Activated CD8-positive, alpha-beta memory T cell treated with anti-CD3 and anti-CD28 coated beads for 4 hours (primary cell): ENCODE measurements at places on chromosomes 2 and 18.

DNA sequence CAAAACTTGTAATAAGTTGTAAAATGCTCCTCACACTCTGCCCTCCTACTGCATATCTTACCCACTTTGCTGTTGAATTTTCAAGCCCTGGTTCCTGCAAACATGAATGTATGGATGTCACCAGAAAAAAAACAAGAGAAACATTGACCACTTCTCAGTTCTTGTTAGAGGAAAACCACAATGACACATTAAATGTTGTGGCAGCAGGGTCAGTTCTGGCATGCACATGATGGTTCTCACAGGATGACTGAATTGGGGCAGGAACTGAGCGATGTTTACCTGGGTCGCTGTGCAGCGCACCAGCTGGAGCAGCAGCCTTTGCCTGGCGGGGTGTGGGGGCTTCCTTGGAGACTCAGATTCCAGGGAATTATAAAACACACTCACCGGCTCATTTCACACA lies 14.0 kb upstream of the PRKCE start:
- DNase-seq: no peak

DNA sequence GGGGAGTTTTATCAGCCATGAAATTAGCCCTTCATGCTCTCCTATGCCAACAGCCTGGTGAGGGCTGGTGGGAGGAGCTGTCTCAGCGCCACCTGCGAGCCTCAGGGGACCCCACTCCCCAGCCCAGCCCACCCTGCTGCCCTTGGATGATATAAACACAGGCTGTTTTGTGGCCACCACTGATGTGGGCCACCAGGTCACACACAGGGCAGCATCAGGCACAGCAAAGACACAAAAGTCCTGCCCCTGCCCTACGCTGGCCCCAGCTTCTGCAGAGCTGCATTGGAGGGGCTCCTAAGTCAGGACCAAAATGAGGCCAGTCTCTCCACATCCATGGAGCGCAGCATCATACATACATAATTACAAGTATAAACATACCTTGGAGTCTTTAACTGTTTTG lies 110.6 kb upstream of the TEX51 start:
- DNase-seq: no peak

DNA sequence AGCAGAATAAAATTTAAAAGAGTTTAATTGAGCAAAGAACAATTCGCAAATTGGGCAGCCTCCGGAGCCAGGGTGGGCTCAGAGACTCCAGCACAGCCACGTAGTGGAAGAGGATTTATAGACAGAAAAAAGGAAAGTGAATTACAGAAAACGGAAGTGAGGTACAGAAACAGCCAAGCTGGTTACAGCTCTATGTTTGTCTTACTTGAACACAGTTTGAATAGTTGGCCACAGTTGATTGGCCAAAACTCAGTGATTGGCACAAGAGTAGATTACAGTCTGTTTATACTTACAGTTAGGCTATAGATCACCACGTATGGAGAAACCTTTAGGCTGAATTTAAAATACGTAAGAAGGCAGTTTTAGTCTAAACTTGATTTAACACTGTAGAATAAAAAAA lies 78.8 kb upstream of the NEDD4L start:
- no peak for DNase-seq

DNA sequence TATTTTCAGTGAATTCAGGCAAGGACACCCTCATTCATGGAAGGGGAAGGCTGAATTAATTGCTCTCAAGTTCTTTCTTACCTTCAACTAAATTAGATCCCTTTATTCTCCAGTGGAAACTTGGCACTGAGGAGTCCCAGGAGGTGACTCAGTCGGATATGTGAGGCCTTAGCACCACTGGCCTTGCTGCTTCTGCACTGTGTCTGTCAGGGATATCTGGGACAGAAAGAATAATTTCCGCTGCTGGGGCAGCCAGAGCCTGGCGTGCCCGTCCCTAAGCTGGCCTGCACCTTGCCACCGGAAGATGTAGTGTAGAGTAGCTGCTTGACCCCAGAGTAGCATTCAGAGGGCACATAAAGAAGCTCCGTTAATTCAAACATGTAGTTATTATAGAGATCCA lies 53.4 kb downstream of the LIMS1 start:
- no peak for DNase-seq

DNA sequence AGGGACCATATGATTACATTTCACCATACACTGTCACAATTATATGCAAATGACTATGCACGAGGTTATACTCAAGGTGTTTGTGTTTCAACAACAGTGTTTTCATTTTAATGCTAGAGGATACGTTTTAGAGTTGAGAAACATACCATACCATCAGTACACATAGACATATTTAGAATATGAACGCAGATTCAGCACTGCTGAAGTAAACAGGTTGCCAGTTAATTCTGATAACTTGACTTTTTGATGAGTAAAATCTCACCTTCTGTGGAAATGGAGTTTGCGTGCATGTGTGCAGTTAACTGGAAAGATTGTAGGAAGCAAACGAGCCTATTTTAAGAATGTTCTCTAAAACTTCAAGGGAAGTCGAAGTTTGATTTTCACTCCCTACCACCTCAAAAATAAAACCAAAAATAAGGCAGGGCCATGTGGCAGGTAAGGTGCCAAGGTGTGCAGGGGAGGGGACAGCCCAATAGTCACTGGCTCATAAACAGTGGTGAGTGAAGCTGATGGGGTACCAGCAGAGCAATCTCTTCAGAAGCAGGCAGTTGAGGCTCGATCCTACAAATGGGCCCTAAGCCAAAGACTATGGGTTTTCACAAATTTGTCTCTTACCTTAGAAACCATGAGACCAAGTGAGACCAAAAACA lies 213.1 kb downstream of the IKZF2 start:
- DNase-seq: no peak

DNA sequence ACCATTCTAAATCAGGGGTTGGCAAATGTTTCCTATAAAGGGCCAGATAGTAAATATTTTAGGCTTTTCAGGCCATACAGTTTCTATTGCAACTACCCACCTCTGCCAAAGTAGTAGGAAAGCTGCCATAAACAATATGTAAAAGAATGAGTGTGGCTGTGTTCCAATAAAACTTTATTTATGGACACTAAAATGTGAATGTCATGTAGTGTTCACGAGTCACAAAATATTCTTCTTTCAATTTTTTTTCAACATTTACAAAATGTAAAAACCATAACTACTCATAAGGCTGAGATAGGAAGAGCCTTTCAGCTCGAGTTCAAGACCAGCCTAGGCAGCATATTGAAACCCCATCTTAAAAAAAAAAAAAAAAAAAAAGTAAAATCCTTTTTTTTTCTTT lies 13.4 kb downstream of the KCNG3 start:
- no peak for DNase-seq

DNA sequence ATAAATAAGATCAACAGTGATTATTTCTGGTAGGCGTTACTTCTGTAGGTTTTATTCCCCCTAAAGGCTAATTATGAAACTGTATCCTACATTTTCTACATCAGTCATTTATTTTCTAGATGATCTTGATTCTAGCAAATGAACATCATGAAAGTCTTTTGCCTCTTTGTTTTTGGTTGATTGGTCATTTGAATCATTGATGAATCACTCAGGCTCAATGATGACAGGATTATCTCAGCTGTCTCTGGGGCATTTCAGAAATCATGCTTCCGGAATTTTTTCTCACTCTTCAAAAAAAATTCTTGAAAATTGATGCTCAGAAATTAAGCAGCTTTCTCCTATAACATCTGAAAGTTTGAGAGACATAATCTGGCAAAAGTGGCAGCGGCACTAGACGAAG lies 298.9 kb upstream of the TCF4 start:
- DNase-seq: no peak

GRCh38 chr2:50922506-50922905 lies 109.4 kb downstream of the NRXN1 start:
- no peak for DNase-seq

- no peak for DNase-seq
These were observed 36.1 kb upstream of the MAPRE3 start for GRCh38 chr2:26934335-26934724.
